ENCODE measurements at places on chromosomes 7 and 10.

DNA sequence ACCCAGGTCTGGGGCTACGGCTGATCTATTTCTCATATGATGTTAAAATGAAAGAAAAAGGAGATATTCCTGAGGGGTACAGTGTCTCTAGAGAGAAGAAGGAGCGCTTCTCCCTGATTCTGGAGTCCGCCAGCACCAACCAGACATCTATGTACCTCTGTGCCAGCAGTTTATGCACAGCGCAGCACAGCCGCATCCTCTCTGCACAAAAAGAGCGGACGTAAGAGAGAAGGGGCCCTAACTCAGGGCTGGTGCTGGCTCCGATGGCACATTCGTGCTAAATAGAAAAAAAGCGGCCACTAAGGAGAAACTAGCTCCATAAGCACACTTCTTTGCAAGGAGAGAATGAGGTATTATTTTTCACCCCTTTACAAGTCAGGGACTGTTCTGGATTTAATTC is 28.3 kb upstream of the PRSS1 start:
- DNase-seq, result no peak

GRCh38 chr7:151501676-151502075 is 18.0 kb downstream of the RHEB start:
- no peak for DNase-seq

GRCh38 chr10:116766837-116767634 is 24.7 kb upstream of the HSPA12A start:
- no peak for DNase-seq

GRCh38 chr7:95303013-95303905 is 21.1 kb downstream of the PON1 start:
- DNase-seq, result no peak

- no peak for DNase-seq
Measured at GRCh38 chr7:84612981-84613681, 418.5 kb upstream of the SEMA3A start.

DNA sequence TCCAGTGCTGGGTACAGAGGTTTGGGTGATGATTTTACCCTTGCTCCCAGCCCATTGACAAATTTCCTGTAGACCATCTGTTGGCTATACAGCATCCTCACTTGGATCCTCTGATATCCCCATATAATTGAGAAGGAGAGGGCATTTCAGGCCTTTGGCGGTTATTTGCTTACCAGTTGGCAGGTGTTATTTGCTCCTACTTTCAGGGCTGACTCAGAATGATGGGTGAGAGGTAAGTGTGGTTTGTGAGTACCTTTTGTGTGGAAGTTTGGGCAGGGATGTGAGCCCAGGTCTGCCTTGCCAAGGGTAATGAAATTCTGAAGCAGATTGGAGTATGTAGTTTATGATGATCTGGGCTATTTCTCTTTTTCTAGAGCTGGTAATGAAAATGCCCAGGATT is 93.6 kb downstream of the LRMDA start:
- no peak for DNase-seq

DNA sequence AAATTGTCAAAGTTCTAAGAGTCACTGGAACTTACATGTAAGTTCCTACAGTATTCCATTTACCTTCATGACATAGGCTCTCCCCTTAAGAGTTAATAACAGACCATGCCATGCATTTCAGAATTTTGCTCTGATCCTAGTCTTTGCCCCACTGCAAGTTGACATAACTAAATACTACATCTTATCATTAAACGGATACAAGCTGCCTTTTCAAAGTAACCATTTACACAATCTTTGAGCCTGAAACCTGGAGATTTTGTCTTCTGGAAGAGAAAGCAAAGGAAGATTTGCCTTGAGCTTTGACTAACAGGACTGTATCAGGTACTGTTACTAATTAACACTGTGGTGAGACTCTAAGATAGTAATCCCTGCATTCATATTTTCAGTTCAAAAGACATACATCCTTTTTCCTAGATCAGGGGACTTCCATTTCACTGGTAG is 9.3 kb upstream of the AKR1D1 start:
- no peak for DNase-seq

- no peak for DNase-seq
Measured at GRCh38 chr10:89426230-89426868, 12.0 kb downstream of the IFIT5 start.

DNA sequence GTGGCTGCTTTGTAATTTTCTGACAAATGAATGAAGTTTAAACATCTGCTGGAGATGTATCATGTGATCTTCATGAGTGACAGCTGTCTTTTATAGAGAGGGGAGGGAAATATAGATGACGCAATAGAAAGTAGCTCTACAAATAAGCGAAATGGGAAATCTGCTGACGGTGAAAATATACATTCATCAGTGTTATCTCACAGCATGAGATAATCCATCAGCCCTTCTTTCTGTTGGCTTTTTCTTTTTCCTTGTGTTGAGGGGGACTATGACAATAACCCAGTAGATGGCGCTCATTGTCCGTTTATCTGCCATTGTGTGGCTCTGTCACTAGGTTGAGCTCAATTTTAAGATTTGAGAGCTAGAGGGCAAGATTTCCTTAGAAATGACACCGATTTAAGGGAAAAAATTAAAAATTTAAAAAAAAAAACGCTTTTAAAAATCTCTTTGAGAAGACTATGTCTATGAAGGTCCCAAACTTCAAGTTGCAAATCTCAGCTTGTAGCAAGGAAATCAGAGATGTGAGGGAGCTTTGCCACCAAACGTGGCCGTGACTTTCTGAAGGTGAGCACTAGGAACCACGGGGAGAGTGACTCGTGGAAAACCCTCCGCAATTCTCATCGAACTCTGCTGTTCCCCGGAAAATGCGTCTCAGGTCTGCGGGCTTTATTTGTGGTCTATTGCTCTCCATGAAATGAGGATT is 114.6 kb upstream of the SFMBT2 start:
- peak; percentile 31 for DNase-seq

GRCh38 chr10:28217848-28218247 is 85.0 kb downstream of the MPP7 start:
- no peak for DNase-seq

GRCh38 chr10:10493833-10494232 is 523.8 kb upstream of the CELF2 start:
- DNase-seq, result no peak

DNA sequence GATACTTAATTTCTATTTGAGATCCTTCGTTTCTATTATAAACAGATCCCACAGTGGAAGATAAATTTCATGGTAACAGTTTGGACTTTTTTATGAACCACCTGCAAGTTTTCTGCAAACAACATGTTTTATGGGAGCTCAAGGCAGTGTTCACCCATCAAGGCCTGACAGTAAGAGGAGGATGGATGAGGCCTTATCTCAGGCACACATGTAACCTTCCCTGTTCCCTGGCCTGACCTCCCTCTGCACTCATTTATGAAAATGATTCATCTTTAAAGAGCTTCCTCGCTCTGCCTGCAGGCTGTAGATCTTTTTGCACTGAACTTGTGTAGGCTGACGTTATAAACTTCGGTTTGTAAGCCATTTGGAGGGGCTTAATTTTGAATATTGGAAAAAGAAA is 500.1 kb downstream of the GATA3 start:
- DNase-seq, result no peak

DNA sequence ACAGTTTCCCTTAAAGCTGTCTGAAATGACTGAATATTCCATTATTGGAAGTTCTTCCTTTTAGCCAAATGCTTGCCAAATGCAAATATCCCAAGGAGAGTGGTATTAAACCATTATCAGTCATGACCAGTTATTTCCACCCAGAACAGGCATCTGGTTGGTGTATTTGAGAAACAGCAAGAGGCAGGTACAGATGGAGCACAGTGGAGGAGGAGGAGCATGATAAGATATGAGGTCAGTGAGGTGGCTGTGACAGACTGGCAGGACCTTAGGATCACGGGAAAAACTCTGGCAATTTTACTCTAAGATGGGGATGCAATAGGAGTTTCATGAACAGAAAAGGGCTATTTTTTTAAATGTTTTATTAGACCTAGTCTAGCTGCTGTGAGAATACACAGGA is 6.4 kb downstream of the HEPACAM2 start:
- no peak for DNase-seq

DNA sequence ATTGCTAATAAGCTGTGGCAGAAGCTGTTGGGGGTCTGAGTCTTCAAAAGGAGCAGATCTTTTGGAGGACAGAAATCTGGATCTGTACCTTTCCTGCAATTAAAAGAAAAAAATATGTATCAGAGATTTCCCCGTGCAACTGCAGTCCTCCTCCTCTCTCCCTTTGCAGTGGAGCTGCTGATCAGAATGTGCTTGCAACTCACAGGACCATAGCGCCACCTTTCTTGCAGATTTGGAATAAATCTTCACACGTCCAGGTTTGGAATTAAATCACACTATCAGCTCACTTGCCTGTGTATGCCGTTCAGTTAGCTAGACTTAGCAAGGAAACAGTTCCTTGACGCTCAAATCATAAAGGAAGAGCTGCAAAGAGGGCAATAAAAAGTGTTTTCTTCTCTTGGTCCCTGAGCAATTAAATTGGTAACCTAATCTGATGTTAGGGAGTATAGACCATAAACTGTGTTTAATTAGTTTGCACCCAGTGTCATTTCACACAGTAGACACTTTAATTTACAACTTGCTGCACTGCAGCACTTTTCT is 77.4 kb downstream of the PON1 start:
- DNase-seq, result peak; percentile 69

DNA sequence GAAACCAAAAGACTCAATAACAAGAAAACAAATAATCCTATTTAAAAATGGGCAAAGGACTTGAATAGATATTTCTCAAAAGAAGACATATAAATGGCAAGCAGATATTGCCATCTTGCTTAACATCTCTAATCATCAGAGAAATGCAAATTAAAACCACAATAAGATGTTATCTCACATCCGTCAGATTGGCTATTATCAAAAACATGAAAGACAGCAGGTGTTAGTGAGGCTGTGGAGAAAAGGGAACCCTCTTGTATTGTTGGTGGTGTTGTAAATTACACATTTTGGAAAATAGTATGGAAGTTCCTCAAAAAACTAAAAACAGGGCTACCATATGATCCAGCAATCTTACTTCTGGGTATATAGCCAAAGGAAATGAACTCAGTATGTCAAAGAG is 25.7 kb downstream of the OPALIN start:
- no peak for DNase-seq

- DNase-seq, result no peak
Measured at GRCh38 chr10:121741248-121741792, 143.1 kb upstream of the FGFR2 start.

DNA sequence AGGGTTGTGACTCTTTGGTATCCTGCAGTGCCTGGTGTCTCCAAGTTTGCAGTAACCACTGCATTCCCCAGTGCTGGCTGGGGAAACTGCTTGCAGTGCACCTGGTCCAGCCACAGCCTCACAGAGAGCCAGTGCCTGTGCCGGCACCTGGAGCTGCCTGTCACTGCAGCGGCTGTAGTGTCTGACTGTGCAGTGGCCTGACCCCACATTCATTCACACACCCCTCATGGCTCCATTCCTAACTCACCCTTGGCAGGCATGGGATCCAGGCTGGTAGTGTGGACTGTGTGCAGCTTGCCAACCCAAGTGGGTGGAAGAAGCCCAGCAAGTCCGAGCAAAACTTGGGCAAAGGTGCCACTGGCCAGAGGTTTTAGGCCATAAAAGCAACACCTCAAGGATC is 3.7 kb upstream of the CYP3A43 start:
- no peak for DNase-seq

GRCh38 chr10:79468841-79469585 is 23.6 kb upstream of the ZCCHC24 start:
- no peak for DNase-seq

- no peak for DNase-seq
Measured at GRCh38 chr10:17227367-17228090, 512 bp upstream of the VIM start.

GRCh38 chr7:93945756-93946535 is 24.4 kb downstream of the GNG11 start:
- no peak for DNase-seq

DNA sequence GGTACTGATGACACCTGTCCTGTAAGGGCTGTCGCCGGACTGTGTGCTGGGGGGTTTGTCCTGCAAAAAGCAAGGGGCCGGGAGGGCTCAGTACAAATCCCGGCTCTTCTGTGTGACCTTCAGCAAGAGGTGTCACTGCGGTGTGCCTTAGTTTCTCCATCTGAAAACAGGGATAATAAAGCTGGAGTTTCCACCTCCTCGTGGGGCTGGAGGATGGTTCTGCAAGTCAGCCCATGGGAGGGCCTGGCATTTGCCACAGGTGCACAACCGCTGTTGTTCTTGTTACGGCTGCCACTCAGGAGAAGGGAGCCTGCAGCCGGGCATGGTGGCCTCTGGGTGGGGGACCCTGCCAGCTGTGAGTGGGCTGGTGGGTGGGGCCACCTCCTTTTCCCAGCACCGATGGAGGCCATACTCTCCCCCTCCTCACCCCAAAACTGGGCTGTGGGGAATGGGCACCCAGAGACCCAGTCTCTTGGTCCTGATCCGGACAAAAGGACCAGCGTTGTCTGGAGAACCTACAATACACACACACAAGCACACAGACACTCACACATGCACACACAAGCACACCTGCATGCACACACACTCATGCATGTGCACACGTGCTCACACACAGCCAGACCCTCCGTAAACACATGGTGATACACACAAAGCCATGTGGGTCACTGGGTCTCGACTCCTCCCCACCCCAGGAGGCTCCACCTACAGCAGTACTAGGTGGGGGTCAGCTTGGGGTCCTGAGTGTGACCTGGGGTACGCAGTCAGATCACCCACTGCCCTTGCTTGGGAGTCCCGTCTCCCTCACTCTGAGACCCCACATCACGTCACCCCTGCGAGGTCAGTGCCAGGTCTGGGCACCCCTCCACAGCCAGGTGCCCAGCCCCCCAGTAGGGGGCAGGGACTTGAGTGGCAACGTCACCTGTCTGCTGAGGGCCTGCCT is 34.1 kb downstream of the ELFN1 start:
- no peak for DNase-seq

DNA sequence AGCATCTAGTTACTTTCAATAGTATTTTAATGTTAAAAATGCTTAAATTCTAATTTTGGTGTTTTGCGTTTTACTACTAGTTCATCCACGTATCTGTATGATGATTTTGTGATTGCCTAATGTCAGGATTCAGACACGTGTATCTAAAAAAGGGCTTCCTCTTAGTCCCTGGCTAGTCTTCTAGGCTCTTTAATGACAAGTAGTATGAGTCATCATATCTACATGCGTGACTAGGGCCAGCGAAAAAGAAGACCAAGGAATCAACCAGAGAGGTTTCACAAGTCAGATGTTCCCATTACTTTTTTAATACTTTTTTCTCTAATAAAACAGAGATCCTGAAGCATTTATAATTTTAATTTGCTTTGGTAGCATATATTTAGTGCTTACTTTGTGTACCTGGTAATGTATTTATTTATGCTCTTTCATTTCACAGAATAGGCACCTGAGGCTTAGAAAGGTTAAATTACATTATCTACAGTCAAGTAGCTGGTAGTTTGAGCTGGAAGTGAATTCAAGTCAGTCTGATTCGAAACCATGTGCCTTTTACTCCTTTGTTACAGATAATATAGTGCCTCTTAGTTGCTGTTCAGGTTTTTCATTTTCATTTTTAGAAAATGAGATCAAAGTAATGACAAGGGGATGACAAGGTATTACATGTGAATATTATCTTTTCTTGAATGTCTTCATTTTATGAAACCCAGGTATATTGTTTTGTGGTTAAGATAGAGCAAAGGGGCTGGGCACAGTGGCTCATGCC is 140.3 kb downstream of the FOXP2 start:
- peak; percentile 46 for DNase-seq

Measured in SHP77 (cell line).